ENCODE measurements at places on chromosomes 2 and 18.

DNA sequence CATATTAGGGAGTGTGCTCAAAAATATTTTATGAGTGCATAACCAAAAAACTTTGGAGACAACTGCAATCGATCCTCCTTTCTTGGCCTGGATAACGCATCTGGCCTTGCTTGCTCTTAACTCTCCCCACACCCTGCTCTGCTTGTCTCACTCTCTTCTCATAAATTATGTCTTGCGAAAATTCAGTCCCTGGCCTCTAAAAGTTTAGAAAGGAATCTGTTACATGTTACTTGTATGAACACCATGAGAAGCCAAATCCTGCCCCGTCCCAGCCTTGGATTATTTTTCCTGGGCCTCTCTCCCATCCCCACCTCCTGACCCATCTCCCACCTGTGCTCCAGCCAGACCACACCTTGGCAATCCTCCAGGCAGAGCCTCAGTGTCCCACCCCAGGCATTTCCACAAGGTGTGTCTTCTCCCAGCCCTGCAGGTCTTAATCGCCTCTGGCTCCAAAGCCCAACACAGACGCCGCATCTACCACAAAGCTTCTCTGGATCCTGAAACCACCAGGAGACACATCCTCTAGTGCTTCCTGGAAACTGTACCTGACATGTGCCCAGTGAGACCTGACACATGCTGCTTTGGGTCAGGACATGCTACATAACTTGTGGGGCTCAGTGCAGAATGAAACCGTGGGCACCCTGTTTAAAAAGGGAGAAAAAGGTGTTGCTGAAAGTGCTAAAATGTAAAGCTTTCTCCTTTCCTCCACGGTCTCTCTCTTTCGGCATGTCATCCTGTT, 99.6 kb upstream of the ST3GAL5 start:
- DNase-seq = no peak

DNA sequence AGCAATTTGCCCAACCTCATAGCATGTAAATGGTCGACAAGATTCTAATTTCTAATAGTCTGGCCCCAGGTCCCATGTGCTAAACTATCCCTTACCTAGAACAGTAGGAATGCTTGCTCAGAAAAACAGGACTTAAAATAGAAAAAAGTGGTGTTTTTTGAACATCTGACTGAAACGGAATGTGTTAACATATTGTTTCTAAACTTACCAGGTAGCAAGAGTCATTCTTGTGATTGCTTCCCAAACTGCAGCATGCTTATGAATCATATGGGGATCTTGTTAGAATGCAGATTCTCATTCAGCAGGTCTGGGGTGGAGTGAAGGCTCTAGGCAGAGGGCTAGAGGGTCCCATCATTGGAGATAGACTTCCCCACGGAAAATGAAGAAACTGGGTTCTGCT, 5.8 kb upstream of the SLC20A1 start:
- no peak for DNase-seq

- DNase-seq = peak; percentile 5
Measured at GRCh38 chr2:16622399-16622968, 43.1 kb downstream of the CYRIA start.

- DNase-seq = no peak
Measured at GRCh38 chr2:152432765-152433164, 97.8 kb downstream of the FMNL2 start.

DNA sequence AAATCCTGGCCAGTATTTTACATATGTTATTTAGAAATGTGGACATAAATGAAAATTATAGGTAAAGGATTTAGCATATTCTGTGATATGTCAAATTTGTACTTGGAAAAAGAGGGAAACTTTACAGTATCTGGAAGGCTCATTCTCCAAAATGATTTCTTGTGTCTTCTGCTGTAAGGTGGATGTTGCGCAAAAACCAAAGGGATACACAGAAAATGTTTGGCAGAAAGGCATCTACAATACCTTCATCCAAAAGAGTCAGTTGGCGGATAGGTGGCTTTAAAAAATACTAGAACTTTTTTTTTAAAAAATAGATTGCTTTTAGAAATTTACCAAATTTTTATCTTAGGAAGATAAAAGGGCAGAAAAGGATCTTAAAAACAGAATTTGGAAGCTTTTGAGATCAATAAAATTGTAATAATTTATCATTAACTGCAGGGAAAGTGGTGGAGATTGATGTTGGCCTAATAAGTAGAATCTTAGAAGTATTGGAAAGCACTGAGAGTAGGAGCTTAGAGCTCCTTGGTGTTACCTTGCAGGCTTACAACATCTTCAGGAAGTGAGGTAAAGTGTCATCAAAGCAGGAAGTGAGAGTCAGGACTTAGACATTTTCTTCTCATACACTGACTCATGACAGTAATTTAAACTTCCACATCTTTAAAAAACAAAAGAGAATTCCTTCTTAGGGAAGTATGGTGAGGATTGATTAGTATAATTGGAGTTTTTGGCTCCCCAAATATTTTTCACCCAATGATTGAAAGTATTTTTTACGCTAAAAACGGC, 2.1 kb downstream of the NABP1 start:
- DNase-seq = peak; percentile 80

GRCh38 chr18:79524181-79525078, 128.7 kb downstream of the NFATC1 start:
- peak; percentile 54 for DNase-seq

DNA sequence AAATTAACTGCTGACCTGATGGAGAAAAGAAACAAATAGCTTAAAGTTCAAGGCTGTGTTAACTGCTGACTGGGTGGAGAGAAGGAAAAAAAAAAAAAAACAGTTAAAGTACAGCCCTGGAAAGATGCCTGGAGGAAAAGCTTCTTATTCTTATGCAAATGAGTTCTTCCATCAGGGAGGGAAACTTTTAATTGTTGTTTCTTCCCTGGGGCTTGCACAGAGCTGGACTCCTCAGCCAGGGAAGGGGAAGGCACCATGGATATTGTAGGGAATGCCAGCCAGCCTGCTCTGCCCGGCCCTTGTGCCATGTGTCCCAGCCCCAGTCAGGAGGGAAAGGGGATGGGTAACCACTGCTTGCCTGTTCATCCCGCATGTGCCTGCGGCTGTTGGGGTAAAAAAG, 833.1 kb upstream of the CRIM1 start:
- DNase-seq = no peak

DNA sequence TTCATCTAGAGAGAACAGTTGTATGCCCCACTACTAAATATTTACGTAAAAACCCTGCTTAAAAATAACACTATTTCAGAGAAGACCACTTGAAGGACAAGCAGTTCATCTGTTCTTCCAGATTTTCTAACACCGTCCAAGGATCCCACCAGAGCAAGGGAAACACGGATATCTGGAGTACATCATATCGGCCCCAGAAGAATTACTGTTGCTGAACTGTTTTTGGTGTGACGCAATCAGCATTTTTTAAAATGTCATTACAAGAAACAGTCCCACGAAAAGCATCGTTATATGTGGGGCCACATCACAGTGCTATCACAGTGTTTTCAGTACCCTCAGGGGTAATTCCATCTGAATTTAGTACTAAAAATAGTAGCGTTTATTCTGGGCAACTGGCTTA, 134.5 kb upstream of the PKDCC start:
- DNase-seq = no peak

DNA sequence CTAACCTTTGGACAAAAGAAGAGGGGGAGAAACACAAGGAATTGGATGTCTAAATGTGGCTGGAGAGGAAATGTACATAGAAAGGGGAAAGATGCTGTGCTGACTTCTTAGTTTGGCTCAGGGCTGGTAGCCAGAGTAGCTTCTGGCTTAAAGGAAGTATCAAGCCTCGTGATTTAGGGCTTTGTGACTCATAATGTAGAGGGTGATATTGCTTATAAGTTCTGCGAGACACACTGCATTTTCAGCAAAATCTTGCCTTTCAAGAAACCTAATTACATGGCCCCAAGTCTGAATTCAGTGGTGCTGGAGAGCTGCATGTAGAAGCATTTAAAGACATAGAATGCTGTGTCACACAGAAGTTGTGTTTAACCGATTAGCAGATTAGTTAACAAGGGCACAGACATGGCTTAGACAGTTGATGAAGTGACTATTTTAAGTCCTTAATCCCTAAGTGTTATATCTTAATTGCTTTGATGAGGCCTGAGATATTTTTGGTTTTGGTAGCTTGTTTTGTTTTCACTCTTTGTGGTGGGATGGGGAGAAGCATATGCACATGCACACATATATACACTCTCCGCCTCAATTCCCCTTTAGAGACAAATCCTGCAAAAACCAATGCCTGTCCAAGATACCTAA, 66.4 kb downstream of the EPAS1 start:
- no peak for DNase-seq

DNA sequence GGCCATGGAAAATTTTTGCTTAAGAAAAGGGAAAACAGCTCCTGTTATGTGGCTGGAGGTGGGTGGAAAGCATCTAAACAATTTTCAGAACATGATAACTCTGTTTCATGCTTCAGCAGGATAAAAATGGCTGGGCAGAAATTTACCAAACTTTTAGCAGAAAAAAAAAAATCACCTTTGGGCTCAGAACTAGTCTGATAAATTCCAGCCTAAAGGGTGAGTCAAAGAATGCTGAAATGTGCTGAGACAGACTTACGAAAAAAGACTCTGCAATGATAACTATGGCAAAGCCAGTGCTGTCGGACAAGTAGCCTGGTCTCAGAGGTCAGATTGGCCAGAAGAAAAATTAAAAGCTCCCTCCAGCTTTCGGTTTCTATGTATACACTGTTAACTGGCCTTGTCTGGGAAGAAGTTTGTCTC, 123.6 kb downstream of the LRATD1 start:
- no peak for DNase-seq

- no peak for DNase-seq
Measured at GRCh38 chr2:15377202-15377601, 183.9 kb downstream of the NBAS start.

DNA sequence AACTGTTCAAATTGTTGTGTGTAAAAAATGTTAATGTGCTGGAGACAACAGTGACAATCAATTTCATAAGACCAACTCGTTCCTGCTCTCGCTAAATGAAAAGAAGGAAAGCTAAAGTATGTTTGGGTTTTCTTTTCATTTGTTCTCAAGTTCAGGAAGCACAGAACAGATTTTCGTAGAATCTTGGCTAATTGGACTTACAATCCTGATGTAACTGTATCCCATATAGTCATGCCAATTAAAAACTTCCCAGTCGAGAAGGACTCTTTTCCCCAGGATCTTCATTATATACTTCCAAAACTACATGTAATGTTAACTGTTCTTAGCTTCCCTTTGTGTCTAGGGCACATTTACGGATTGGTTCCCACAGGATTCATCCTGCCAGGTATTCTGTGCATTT, 135.4 kb upstream of the ITGB6 start:
- no peak for DNase-seq

DNA sequence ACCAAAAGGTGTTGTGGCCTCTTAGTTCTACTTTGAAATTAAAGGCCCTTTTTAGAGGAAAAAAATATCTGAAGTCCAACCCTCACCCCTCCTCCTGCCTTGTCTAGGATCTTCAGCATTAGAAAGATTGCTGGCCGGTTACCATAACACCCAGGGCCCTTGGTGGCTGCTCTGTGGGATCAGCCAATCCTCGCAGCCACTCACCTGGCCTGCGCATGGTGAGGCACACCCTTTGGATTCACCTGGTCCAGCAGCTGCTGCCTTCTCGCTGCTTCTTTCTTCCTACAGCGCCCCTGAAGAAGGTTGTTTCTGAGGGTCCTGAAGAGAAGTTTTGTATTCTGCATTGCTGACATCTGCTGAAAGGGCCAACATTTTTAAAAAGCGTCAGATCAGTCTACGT, 25.2 kb downstream of the DYTN start:
- DNase-seq = no peak

- no peak for DNase-seq
Measured at GRCh38 chr18:31042406-31043181, at the start of gene DSC3. DSC3 (minus strand) TSS chr18:31042742; CDS start chr18:31042660, 82 bp downstream.

DNA sequence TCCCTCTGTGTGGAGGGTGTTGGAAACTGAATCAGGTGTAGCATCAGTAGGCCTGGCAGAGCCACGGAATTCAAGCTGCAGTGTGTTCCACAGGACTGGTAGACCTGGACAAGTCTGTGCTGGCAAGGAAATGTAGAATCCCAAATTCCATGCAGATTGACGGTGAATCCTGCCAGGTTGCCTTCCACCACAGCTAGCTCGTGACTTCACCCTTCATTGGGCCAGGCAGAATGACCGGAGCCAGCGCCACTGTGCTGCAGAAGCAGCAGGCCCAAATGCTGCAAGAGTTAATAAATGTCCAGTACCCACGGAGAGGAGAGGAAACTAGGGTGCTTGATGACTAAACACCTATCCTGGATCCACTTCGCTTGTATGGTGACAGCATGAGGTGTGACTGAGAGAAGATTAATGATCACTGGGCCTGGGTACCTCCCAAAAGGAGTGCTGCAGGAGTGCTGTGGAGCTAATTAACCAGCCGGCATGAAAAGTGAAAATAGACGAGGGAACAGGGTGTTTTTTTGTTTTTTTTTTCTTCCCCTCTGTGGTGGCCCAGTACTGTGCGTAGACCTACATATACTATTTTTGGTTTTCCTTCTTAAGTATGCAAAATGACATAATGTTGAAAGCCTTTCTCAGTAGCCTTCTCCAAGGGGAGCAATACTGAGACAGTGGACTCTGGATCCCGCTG, 122.2 kb downstream of the TANC1 start:
- no peak for DNase-seq

DNA sequence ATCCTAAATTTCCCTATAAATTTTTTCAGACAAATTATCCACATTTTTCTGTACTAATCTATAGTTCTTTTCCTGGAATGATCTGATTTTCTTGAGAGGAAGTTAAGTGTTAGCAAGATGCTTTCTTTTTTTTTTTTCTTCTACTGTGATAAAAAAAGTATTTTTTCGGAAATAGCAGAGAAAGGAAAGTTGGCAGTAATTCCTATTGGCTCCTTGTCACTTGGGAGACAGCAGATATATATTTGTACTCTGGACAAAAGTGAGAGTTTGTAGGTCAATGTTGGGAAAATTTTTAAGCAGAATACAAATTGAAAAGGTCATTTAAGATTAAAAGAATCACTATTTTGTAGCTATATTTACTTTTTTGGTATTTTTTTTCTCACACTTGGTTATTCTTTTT, 635.7 kb upstream of the NRXN1 start:
- no peak for DNase-seq

DNA sequence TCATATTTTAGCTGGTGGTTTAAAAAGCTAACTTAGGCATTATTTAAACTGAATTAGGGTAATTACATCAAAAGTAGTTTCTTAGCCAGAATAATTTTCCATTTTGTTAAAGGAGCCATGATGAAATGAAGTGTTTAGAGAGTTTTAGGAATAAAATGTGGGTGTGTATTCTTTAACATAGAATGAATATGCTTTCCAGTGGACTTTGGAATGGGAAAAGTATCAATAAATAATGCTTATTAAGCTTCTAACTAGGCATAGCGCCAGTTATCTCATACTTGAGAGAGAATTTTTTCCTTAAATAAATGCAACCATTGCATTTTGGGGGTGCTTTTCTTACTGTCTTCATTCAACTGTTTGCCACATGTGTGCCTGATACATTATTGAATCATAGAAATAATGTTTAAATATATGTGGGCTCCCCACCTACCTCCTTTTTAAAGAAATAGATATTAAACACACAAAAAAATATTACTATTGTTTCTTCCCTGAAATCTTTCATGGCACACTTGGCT, 90.4 kb downstream of the CAMKMT start:
- no peak for DNase-seq

- DNase-seq = no peak
Measured at GRCh38 chr18:7642331-7642890, 75.3 kb downstream of the PTPRM start.
